Activated CD4-positive, alpha-beta T cell treated with anti-CD3 and anti-CD28 coated beads, Interleukin-2, amount 50 U/mL, for 24 hours (primary cell): ENCODE measurements at places on chromosomes 7 and 10.

GRCh38 chr10:69359594-69359993 is 57.1 kb downstream of the TACR2 start:
- no peak for DNase-seq

GRCh38 chr10:70996549-70996948 is 108.2 kb upstream of the PCBD1 start:
- DNase-seq: no peak

DNA sequence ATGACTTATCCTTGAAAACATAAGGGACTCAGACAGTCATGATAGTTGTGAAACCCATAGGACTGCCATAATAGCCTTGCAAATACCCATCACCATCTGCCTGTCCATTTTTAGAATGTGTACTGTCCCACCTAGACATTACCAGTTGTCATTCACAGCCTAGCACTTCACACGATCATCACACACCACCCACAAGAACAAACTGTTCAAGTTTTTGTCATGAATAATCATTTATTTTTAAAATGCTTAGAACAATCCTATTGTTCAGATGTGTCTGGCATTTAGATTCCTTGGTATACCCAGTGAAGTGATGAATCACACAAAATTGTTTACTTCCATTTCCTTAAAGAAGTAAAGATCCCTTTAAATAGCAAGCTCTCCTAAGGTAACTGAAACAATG is 46.6 kb downstream of the CCDC3 start:
- no peak for DNase-seq

DNA sequence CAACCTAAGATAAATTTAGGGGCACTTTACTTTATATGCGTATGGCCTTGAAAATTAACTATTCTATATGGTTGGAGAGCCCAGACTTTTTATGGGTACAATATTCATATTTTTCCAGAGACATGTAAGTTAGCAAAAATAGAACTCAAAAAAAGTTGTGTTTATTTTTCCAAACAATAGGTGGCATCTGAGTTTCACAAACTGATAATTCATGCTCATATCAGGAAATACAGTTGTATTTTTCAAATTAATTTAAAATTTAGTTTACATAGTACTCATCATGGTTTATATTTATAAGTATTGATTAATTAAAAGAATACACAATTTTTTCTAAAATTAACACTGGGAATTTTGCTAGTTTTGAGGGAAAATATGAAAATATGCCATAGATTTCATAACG is 34.6 kb downstream of the ANKRD7 start:
- no peak for DNase-seq

GRCh38 chr7:45185028-45185863 is 27.7 kb downstream of the RAMP3 start:
- no peak for DNase-seq

DNA sequence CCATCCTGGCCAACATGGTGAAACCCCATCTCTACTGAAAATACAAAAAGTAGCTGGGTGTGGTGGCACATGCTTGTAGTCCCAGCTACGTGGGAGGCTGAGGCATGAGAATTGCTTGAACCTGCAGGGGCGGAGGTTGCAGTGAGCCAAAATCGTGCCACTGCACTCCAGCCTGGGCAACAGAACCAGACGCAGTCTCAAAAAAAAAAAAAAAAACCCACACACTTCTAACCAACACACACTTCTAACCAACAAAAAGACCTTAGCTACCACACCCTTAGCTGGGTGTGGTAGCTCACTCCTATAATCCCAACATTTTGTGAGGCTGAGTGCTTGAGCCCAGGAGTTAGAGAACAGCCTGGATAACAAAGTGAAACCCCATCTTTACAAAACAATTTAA is 33.9 kb upstream of the SPOCK2 start:
- DNase-seq: no peak

GRCh38 chr7:135509589-135509838 is 388 bp downstream of the CNOT4 start:
- DNase-seq: no peak

- DNase-seq: no peak
Measured at GRCh38 chr10:122112625-122113160, 123.7 kb downstream of the TACC2 start.

- DNase-seq: no peak
Measured at GRCh38 chr7:12646139-12646538, 41.3 kb upstream of the ARL4A start.

- no peak for DNase-seq
Measured at GRCh38 chr10:5594271-5595049, 69.7 kb downstream of the CALML3 start.

- DNase-seq: no peak
Measured at GRCh38 chr7:540579-540978, 20.9 kb upstream of the PDGFA start.

GRCh38 chr7:29142021-29142727 is 4.2 kb downstream of the CPVL start:
- DNase-seq: no peak

GRCh38 chr7:13262929-13263530 is 575.6 kb downstream of the ARL4A start:
- no peak for DNase-seq

- no peak for DNase-seq
Measured at GRCh38 chr7:135320268-135320667, 86.6 kb downstream of the STRA8 start.

DNA sequence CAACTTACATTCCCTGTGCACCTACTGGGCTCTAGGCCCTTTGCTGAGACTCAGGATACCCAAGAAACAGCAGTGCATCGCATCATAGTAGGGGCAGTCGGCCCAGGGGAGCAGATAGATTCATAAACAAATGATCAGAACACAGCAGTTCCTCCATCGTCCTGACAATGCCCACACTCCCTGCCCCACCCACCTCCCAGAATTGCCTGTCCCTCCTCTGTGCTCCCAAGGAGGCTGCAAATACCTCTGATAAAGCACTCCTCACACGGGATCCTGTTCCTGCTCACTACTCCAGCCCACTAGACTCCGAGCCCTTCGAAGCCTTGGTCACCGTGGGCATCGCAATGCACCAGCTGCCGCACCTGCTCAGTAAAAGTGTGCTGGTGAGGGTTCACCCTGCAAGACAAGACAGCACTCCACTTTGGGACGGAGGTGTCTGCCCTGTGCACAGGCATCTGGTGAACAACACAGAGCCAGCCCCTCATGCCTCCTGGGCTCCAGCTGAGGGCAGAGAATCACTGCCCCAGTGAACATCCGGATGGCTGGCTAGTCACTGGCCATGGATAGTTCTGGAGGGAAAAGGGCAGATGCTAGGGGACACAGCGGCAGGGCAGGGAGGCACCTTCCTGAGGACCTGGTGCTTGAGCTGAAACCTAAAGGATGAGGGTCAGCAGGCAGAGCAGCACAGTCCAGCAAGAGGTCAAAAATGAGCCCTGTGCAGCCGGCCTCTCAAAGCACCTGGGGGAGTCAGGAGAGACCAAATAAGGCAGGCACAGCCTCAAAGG is 60.7 kb downstream of the TNS3 start:
- no peak for DNase-seq
